Esophagus mucosa (tissue), 1 donor: ENCODE measurements at places on chromosomes 2 and 18. TPM values are rescaled to one million over a fixed set of nuclear protein-coding genes. Genes with fewer than 3 reads are reported as not detected.

GRCh38 chr2:29610569-29610968 is 310.8 kb downstream of the ALK start:
- no peak for ATAC-seq

- ATAC-seq = no peak
Observed at GRCh38 chr2:80410346-80410745, 105.8 kb upstream of the LRRTM1 start.

- no peak for ATAC-seq
Observed at GRCh38 chr18:40011201-40011600, 1943.8 kb upstream of the PIK3C3 start.

- no peak for ATAC-seq
Observed at GRCh38 chr2:205563646-205564045, 118.7 kb upstream of the NRP2 start.

DNA sequence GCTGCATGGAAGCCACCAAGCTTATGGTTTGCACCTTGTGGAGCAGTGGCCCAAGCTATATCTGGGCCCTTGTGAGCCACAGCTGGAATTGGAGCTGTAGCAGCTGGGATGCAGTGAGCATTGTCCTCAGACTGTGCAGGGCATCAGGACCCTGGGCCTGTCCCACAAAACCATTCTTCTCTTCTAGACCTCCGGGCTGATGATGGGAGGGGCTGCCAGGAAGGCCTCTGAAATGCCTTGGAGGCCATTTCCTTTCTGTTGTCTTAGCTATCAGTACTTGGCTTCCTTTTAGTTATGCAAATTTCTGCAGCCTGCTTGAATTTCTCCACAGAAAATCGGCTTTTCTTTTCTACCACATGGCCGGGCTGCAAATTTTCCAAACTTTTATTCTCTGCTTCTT is 46.4 kb upstream of the CSRNP3 start:
- ATAC-seq = no peak

GRCh38 chr18:72376256-72376655 is 167.9 kb downstream of the CBLN2 start:
- ATAC-seq = no peak

The CKAP2L gene
- 14.0 TPM for total RNA-seq

The USP14 gene
- total RNA-seq = 39.9 TPM
